ENCODE measurements at places on chromosomes 11 and 22.

- no peak for DNase-seq
These were observed 544 bp downstream of the C11orf91 start for GRCh38 chr11:33700063-33700501.

- no peak for DNase-seq
These were observed 43.1 kb downstream of the PITPNB start for GRCh38 chr22:27875951-27876350.

DNA sequence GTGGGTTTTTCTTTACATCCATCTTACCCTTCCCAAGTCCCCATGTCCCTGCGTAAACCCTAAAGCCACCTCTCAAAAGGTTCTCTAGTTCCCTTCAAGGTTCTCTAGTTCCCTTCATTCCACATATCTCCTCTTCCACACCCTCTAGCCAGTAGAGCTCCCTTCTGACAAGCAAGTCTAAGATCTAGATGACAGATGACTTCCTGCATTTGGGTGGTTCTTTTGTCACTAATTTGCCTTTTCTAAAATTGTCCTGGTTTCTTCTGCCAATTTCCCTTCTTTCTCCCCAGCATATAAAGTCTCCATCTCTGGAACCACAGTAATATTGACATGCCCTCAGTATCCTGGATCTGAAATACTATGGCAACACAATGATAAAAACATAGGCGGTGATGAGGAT lies 7.8 kb downstream of the CD3E start:
- DNase-seq: no peak

GRCh38 chr11:20303391-20303965 lies 60.0 kb upstream of the HTATIP2 start:
- no peak for DNase-seq

- DNase-seq: no peak
These were observed 16.1 kb downstream of the DGCR2 start for GRCh38 chr22:19105867-19106802.

DNA sequence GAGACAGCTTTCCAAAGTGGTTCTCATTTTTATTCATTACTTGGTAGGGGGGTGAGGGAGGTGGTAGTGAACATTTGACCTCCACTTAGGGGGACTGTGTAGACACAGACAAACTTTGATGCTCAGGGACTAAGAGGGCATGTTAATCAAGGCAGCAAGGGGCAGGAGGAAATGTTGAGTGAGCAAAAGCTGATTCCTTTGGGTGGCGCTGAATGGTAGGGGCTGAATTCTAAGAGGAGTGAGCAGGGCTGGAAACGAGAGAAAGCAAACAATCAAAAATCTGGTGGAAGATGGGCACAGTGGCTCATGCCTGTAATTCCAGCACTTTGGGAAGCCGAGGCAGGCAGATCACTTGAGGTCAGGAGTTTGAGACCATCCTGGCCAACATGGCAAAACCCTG lies 164.8 kb upstream of the BDNF start:
- no peak for DNase-seq

- DNase-seq: peak; percentile 36
These were observed 10.4 kb downstream of the ADORA2A start for GRCh38 chr22:24437741-24438328.

DNA sequence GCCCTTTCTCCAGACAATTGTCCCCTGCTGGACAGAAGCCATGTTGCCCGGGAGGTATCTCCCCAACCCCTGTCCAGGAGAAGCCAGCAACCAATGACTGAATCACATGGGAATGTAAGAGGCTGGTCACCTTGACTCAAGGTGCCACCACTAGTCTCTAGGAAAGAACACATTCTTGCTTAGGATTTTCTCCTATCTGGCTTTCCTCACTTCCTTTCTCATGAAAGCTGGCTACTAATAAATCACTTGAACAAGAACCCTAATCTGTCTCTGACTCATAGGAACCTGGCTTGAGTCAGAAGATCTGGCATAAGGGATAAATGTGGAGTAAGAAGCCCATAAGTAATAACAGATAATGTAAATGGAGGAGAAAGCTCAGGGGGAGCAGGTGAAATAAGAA lies 101.4 kb upstream of the C11orf87 start:
- DNase-seq: no peak

DNA sequence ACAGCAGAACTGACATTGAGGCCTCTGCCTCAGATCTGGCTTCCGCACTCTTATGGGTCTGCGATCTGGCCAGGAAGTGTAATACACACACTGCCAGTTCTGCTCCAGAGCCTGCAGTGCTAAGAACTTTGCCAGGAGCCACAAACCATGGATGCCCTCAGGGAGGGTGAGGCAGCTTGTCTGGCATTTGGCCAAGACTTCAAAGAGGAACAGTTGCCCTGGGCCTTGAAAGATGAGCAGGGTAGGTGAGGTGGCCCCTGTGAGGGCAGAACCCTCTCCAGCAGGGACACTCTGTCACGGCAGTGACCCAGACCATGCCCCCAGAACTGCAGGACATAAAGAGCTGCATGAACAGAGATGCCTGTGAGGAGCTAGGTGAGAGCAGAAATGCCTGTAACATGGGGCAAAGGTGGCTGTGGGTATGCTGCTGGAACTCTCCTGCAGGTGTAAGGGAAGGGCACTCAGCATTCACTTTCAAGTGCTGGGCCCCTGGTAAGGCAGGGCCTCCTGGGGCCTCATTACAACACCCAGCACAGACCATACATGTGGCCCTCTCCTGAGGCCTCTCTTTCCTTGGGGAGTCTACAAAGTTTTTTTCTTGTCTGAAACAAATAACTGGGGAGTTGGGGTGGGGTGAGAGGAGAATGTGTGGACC lies 47.3 kb downstream of the NEU3 start:
- peak; percentile 14 for DNase-seq

DNA sequence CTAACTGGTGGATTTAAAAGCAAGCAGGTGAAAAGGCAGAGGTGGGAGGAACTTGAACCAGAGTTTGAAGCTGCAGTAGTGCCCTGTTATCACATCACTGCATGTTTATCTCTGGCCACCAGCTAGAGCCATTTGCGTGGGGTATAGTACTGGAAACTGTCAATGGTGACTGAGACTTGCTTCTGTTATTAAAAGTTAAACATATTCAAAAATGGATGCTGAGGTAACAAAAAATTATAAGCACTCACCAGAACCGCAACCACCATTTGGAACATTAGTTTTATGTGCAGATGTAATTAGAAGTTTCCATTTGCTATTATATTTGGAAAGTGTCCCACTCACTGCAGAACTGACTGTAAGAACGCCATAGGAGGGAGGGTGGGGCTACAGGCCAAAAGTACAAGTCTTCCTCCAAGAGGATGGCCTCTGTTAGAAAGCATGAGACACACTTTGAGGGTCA lies 1.2 kb upstream of the CD59 start:
- DNase-seq: no peak

DNA sequence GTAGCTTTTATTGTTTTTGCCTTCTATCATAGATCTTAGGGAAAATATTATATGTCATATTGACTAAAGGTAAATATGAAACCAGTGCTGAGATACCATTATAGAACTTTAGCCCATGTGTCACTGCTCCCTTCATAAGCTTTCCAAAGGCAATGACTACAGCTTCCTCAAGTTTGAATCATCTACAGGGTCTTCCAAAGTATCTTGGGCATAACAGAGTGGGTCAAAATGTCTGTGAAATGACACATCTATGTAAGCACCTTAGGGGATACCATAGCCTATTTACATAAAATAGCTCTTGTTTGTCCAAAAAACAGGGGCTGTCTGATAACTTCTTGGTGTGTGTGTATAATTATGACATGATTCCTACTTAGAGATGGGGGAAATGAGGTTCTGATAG lies 52.5 kb downstream of the RELT start:
- DNase-seq: no peak

DNA sequence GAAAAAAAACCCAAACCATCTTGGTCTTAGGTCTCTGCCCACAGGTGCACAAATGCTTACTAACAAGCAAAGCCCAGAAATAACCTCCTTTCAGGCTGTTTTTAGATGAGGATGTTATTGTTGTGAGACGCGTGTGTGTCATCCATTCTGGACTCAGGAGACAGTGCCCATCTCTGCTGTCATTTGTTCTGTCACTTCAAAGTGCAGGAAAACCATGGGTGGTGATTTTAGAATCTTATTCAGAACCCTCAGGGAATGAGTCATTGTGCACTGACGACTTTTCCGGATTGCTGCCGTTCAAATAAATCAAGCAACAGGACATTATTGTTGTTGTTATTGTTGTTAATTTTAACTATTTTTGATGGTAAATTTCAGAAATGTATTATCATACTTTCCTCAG lies 110.3 kb downstream of the LRRC32 start:
- no peak for DNase-seq

DNA sequence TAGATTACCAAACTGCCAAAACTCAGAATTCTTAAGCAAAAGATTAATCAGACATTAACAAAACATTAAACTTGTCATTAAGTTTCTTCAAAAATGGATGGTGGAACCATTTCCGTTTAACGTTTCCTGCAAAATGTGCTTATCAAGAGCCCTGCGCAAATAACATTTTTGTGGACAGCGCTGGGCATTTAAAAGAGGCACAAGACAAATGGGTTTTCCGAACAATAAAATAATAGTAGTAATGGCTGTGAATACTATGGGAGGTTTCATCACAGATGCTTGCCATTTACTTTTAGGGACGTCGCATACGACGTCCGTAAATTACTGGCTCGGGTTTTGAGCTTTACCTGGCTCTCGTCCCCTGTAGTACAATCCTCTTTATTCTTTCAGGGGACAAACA lies 1.1 kb downstream of the NPAT start:
- no peak for DNase-seq

GRCh38 chr22:49086606-49087157 lies 741.0 kb downstream of the BRD1 start:
- no peak for DNase-seq

- no peak for DNase-seq
These were observed 64.7 kb downstream of the SLC1A2 start for GRCh38 chr11:35354644-35355043.

DNA sequence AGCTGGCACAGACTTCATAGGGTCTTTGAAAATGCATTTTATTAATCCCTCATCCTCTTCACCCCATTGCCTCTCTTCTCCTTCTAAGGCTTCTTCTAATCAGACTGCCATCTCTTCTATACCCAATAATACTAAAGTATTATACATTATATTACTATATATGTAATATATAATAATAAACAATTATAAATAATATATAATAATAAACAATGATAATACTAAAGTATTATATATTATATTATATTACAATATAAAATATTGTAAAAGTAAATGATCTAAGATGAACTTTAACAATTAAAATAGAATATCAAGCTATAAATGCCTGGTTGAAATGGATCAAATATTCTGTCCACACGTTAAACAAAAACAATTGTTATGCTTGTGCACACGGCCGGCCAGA lies 13.0 kb downstream of the SCGB2A1 start:
- DNase-seq: no peak

DNA sequence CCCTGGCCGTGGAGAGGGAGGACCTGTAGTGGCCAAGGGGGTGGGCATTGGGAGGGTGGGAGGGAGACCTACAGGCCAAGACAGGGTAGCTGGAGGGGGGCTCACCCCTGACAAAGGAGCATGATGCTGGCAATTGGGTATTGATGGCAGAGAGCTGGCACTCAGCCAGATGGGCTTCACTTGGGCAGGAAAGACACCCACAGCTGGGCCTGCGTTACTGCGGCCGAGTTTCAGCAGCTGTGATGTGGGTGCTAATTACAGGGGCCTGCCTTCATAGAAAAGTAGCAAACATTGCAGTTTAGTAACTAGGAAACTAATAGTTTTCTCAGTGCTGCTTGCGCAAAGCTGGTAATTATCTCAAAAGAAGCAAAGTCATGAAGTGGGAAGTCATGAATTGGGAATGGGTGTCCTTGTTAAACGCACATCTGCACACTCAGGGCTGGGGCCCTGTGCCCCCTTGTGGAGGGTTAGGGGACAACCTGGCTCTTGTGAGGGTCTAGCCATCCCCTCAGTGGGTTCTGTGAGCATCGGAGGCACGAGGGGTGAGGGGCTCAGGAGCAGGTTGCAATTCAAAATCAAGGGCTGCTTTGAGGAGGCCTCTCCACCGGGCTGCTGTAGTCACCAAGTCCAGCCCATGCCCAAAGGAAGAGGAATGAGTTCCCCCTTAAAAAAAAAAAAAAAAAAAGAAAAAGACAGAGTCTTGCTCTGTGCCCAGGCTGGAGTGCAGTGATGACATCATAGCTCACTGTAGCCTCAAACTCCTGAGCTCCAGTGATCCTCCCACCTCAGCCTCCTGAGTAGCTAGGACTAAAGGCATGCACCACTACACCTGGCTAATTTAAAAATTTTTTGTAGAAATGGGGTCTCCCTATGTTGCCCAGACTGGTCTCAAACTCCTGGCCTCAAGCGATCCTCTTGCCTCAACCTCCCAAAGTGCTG lies 24.4 kb upstream of the TXNRD2 start:
- DNase-seq: no peak

DNA sequence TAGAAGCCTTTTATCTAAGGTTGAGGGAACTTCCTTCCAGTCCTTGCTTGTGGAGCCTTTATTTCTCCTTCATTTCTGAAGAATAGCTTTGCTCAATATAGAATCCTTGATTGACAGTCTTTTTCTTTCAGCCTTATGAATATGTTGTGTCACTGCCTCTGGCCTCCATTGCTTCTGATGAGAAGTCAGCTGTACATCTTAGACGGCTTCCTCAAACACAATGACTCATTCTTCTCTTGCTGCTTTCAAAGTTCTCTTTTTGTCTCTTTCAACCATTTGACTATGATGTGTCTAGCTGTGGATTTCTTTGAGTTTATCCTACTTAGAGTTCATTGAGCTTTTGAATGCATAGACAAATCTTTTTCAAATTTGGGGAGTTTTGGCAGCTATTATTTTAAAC lies 893.2 kb downstream of the BRD1 start:
- no peak for DNase-seq

GRCh38 chr11:96412761-96413381 lies 23.1 kb downstream of the JRKL start:
- no peak for DNase-seq

DNA sequence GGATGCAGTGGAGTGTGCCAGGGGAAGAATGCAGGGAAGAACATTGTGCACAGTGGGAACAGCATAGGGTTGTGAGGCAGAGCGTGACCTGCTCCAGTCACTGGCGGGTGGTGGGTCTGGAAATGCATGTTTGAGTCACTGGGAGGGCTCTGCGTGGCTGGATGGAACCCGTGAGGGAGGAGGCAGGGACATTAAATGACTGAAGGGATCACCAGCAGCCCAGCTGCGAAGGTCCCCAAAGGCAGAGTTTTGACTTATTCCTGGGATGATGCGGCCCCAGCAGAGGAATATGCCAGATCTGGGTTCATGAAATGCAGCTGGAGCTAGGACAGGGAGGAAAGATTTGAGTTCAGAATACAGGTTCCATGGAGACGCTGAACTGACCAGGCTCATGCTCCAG lies 104.0 kb upstream of the FGF3 start:
- no peak for DNase-seq

- DNase-seq: peak; percentile 63
These were observed 133.7 kb downstream of the ETS1 start for GRCh38 chr11:128453444-128454336.
